ENCODE measurements at places on chromosomes 11 and 22.

DNA sequence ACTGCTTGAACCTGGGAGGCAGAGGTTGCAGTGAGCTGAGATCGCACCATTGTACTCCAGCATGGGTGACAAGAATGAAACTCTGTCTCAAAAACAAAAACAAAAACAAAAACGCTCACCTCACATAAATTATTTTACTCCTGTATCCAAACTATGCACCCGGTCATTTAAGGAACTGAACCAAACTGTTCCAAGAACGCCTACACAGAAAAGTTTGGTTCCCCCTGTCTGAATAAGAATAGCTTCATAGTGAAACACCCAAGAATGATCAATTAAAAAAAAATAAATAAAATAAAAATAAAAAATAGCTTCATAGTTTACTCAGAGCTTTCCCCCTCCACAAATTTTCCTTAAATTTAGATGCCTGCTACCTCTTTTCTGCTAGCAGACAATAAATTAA is 13.7 kb downstream of the NUP98 start:
- DNase-seq: no peak

GRCh38 chr11:76769645-76770586 is 13.2 kb upstream of the TSKU start:
- DNase-seq: peak; percentile 47

GRCh38 chr11:9839550-9839949 is 175.7 kb downstream of the SWAP70 start:
- no peak for DNase-seq

DNA sequence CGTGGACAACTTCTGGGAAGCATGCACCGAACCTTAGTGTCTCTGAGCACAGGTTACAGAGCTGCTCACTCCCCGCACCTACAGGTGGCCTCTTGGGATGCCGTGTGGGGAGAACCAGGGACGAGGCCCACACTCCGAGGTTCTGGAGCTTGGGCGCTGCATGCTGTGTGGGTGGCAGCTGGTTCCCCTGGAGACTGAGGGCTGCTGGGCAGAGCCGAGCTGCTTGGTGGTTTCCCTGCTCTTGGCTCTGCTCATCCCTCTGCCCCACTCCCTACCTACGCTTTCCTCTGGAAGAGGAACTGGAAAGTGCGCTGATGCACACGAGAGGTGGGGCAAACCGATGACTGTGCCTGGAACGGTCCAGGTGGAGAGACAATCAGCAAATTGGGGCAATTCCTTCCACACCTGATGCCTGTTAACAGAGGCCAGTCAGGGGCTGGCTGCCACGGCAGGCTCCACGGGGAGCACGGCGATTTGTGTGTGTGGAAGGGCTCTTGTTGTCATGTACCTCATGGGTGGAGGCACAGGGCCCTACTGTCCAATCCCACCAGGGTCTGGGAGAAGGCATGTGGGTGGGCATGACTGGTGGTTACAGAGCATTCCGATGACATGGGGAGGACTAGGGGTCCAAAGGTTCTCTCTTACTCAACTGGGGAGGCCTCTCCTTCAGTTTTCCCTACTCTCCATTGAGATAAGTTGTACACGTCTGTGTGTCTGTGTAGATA is 60.9 kb downstream of the ST14 start:
- no peak for DNase-seq

GRCh38 chr22:24961217-24961844 is 8.8 kb downstream of the KIAA1671 start:
- no peak for DNase-seq

GRCh38 chr11:60563553-60564235 is 48.5 kb downstream of the MS4A13 start:
- DNase-seq: peak; percentile 1

DNA sequence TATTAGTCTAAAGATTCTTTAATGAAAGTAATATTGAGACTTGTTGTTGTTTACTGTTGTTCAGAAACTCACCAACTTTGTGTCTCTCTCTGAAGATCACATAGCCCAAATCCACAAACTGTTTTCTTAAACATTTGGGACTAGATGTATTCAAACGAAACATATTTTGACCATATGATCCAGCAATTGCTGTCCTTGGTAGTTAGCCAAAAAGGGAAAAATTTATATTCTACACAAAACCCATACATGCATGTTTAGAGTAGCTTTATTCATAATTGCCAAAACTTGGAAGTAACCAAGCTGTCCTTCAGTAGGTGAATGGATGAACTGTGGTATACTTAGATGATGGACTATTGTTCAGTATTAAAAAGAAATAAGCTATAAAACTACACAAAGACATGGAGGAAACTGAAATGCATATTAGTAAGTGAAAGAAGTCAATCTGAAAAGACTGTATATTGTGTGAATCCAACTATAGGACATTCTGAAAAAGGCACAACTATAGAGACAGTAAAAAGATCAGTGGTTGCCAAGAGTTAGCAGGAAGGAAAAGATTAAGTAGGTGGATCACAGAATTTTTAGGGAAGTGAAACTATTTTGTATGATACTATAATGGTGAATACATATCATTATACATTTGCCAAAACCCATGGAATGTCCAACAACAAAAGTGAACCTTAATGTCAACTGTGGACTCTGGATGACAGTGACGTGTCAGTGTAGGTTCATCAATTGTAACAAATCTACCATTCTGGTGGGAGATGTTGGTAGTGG is 442.9 kb downstream of the INSC start:
- DNase-seq: no peak

DNA sequence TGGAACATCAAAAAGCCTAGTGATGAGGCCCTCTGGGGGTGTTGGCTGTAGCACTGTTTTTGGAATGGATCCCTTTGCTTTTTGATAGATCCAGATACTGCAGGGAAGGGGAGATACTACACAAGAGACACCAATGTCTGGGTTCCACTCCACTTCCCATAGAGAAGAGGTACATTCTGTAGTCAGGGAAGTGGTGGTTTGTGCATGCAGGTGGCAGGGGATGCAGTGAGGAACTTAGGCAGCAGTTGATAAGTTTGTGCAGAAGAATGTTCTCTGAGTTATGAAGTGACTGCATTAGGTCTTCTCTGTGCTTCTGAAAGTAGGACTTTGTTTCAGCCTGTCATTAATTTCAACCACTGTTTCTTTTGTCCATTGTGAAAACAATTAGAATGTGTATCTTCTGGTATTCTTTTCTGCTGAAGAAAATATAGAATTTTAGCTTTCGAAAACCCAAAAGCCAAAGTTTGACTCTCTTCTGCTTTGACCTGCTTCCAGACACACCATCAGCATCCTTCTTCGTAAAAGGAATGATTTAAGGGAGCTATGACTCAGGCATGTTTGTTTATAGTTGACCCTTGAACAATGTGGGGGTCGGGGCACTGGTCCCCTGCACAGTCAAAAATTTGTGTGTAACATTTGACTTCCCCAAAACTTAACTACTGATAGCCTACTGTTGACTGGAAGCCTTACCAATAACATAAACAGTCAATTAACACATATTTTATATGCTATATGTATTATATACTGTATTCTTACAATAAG is 25.6 kb downstream of the PANX1 start:
- DNase-seq: peak; percentile 31

DNA sequence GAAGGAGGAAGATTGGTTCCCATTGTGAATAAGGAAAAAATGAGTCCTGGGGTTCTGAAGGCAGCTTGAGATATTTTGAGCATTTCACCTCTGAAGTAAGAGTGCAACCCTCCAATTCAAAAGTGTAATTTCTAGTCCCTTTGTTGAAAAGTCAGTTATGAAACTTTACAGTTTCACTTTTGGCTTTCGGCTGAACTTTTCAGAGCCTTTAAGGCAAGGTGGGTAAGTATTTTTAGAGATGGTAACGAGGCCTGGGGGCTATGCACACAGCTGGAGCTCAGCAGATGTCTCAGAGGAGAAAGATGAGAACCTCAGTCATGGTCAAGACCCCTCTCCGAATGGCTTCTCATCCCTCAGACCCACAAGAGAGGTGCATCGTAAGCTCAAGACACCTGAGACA is 267.6 kb downstream of the KIRREL3 start:
- no peak for DNase-seq

DNA sequence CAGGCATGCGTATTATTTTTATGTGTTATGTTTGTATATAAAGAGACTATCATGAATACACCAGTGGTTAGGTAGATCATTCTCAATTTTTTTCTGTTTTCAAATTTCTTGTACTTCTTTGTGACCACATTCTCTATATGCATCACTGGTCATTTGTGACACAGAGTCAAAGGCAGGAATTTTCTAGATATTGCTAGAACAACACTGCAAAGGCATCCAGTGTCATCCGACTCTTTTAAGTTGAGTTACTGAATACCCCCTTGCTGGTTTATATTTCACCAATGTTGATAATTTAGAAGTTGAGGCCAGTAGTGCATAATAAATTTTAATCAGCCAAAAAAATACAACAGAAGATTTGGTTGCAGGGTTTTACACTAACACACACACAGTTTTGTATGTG is 351.8 kb downstream of the CASP12 start:
- no peak for DNase-seq

GRCh38 chr11:32890843-32891656 is 1.6 kb upstream of the QSER1 start:
- no peak for DNase-seq

- no peak for DNase-seq
Observed at GRCh38 chr11:87493516-87493915, 455.8 kb downstream of the TMEM135 start.

- no peak for DNase-seq
Observed at GRCh38 chr22:19822301-19823117, 32.2 kb downstream of the GNB1L start.

DNA sequence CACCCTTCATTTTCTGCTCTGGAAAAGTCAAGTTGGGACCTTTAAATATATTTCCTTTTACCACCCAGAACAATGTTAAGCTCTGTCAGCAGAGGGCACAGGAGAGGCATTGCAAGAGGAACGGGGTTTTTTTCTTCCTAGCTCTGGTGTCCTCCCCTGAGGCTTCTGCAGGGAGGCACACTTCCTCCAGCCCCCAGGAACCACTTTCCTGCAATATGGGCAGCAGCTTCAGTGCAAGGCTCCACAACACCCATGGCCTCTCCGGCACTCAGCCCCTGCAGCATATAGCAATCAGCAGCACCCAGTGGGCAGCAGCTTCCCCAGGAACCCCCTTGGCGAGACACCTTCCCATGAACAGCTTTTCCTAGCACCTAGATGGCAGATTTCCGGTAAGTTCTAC is 101.4 kb downstream of the SYT9 start:
- peak; percentile 24 for DNase-seq

DNA sequence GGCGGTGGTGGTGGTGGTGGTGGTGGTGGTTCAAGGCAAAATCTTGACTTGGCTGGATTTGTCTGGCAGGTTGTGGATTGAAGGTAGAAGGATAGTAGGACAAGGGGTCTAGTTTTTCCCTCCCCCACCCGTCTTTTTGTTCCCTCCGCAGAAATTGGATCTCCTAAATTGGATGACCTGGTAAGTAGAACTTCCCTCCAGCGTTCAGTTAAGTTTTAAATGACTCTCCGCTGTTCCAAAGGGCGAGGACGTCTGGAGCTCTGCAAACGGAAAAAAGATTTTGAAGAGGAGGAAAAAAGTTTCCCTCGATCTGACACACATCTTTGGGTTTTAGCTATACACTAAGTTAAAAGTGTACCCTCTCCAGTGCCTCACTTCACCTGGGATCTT is 422 bp upstream of the LGR4 start:
- DNase-seq: no peak

GRCh38 chr22:46646531-46647215 is 26.5 kb downstream of the GRAMD4 start:
- DNase-seq: no peak

GRCh38 chr11:2256951-2257700 is 13.3 kb downstream of the ASCL2 start:
- no peak for DNase-seq

- peak; percentile 82 for DNase-seq
Observed at GRCh38 chr11:17257196-17257595, 19.3 kb upstream of the NUCB2 start.

- DNase-seq: no peak
Observed at GRCh38 chr11:95254716-95255115, 23.7 kb upstream of the SESN3 start.

DNA sequence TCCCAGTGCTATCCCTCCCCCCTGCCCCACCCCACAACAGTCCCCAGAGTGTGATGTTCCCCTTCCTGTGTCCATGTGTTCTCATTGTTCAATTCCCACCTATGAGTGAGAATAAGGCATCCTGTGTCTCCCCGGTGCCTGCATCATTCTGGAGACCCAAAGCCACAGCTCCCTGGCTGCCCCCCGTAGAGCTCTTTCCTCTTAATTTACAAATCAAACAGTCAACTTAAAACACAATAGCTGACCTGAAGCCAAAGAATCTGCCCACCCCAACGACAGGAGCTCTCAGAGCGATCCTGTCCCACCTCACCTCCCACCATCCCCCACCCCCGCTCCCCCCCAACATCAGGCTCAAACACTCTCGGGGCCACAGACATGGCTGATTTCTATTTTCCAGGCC is 558.3 kb downstream of the BRD1 start:
- DNase-seq: no peak

DNA sequence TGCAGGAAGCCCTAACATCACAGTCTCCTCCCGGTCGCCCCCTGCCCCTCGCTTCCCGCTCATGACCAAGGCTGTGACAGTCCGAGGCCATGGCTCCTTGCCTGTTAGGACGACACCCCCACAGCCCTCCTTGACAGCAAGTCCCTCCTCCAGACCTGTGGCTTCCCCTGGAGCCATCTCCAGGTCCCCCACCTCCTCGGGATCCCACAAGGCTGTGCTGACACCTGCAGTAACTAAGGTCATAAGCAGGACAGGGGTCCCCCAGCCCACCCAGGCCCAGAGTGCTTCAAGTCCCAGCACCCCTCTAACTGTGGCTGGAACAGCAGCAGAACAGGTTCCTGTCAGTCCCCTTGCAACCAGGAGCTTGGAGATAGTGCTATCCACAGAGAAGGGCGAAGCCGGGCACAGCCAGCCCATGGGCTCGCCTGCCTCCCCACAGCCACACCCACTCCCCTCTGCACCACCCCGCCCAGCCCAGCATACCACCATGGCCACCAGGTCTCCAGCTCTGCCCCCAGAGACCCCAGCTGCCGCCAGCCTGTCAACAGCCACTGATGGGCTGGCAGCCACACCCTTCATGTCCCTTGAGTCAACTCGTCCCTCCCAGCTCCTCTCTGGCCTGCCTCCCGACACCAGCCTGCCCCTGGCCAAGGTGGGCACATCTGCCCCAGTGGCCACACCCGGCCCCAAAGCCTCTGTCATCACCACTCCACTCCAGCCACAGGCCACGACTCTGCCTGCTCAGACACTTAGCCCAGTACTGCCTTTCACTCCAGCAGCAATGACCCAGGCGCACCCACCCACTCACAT is 63.2 kb downstream of the OTOG start:
- no peak for DNase-seq

GRCh38 chr11:82883853-82884252 is 16.4 kb downstream of the PRCP start:
- DNase-seq: no peak

GRCh38 chr11:73956876-73957653 is 6.2 kb downstream of the DNAJB13 start:
- DNase-seq: no peak
